ENCODE measurements at places on chromosomes 13 and 19. TPM values are rescaled to one million over a fixed set of nuclear protein-coding genes. Genes with fewer than 3 reads are reported as not detected.

The GARIN5B gene
- polyA plus RNA-seq: not detected

The ATP1A3 gene
- 0.08 TPM for polyA plus RNA-seq

The LILRA1 gene
- not detected for polyA plus RNA-seq

The POU2F2 gene
- 1.3 TPM for polyA plus RNA-seq

The NCAN gene
- polyA plus RNA-seq: not detected

The ZNF728 gene
- not detected for polyA plus RNA-seq

The IL12RB1 gene
- polyA plus RNA-seq: 0.03 TPM

The WDR83 gene
- polyA plus RNA-seq: 8.2 TPM

The SAFB2 gene
- 7.6 TPM for polyA plus RNA-seq

The HSPB6 gene
- polyA plus RNA-seq: not detected

The PSG3 gene
- polyA plus RNA-seq: not detected

The SIAH3 gene
- polyA plus RNA-seq: not detected

The ERICH6B gene
- polyA plus RNA-seq: not detected

The SEMA6B gene
- polyA plus RNA-seq: 0.22 TPM

The TMEM221 gene
- polyA plus RNA-seq: 0.35 TPM

The CRX gene
- not detected for polyA plus RNA-seq

The GRIN2D gene
- 0.05 TPM for polyA plus RNA-seq

The FLT3 gene
- not detected for polyA plus RNA-seq

The ZNF426 gene
- 5.1 TPM for polyA plus RNA-seq

The NKPD1 gene
- 0.79 TPM for polyA plus RNA-seq

The A1BG gene
- 7.5 TPM for polyA plus RNA-seq

The C13orf46 gene
- polyA plus RNA-seq: 0.09 TPM

The PABPC3 gene
- polyA plus RNA-seq: 0.16 TPM

The ZNF628 gene
- 1.7 TPM for polyA plus RNA-seq

The CNN1 gene
- polyA plus RNA-seq: 0.03 TPM

The CYP4F8 gene
- not detected for polyA plus RNA-seq

The TSKS gene
- polyA plus RNA-seq: not detected

The GGACT gene
- polyA plus RNA-seq: 1.1 TPM

The ZSCAN4 gene
- 0.12 TPM for polyA plus RNA-seq

The ATXN8OS gene
- polyA plus RNA-seq: not detected

The COL4A2 gene
- polyA plus RNA-seq: 119 TPM

The LATS2 gene
- 8.8 TPM for polyA plus RNA-seq

The DIRAS1 gene
- polyA plus RNA-seq: 0.09 TPM

The STOML3 gene
- polyA plus RNA-seq: not detected

The C2CD4C gene
- polyA plus RNA-seq: 0.39 TPM

The METTL21C gene
- polyA plus RNA-seq: not detected

The CEACAM1 gene
- 10.3 TPM for polyA plus RNA-seq

The SPACA4 gene
- not detected for polyA plus RNA-seq

The CEACAM4 gene
- polyA plus RNA-seq: not detected

The PPP6R1 gene
- 50.8 TPM for polyA plus RNA-seq

The NAPSA gene
- 0.24 TPM for polyA plus RNA-seq

The CYP4F2 gene
- 0.77 TPM for polyA plus RNA-seq

The ITGBL1 gene
- 0.23 TPM for polyA plus RNA-seq

The BEST2 gene
- 0.12 TPM for polyA plus RNA-seq

The GPR12 gene
- polyA plus RNA-seq: not detected

The S1PR5 gene
- polyA plus RNA-seq: 4.0 TPM

The AP2A1 gene
- polyA plus RNA-seq: 78.2 TPM

The ICAM5 gene
- 1.7 TPM for polyA plus RNA-seq

The TJP3 gene
- polyA plus RNA-seq: 0.48 TPM

The CACNA1A gene
- polyA plus RNA-seq: 0.02 TPM

The CGB8 gene
- polyA plus RNA-seq: not detected

The IGFL2 gene
- 1.3 TPM for polyA plus RNA-seq

The ZNF383 gene
- polyA plus RNA-seq: 2.4 TPM

The SNAPC2 gene
- polyA plus RNA-seq: 11.5 TPM

The PRKCSH gene
- 88.9 TPM for polyA plus RNA-seq

Data from mammary epithelial cell (primary cell).